ENCODE measurements at places on chromosomes 1 and 21. TPM values are rescaled to one million over a fixed set of nuclear protein-coding genes. Genes with fewer than 3 reads are reported as not detected.

GRCh38 chr1:24289937-24290595 is 29.1 kb upstream of the GRHL3 start:
- peak; percentile 49 for DNase-seq

DNA sequence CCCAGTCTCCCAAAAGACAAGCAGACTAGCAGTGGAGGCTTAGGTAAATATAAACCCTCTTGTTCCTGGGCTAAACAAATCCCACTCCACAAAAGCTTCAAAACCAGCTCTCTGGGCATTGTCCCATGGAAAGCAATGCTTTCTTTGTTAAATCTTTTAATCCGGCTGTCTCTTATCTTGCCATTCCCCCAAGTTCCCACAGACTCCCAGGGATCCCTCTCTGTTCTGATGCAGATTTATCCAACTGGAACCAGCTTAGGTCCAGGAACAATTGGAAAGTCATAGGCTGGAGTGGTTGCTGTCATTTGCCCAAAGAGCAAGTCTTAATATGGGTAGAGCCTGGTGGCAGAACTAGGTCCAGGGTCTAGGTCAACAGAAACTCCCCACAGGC is 110.1 kb upstream of the ATP1A1 start:
- no peak for DNase-seq

DNA sequence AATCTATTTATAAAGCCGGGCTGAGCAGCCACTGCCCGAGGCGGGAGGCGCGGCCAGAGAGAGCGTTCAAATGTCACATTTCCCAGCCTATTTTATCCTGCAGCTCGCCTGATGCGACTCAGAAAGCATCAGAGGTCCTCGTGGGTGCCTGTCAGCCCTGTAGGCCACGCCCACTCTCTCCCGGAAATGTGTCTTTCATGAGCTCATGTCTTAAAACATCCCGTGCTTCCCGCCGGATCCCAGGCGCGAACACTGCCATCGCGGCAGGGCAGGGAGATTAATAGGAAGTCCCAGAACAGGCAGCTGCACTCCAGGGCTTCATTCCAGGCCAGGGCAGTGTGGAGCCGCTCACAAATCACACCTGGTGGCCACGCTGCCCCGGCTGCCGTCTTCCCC is 117.5 kb downstream of the PRDM16 start:
- DNase-seq = peak; percentile 89

DNA sequence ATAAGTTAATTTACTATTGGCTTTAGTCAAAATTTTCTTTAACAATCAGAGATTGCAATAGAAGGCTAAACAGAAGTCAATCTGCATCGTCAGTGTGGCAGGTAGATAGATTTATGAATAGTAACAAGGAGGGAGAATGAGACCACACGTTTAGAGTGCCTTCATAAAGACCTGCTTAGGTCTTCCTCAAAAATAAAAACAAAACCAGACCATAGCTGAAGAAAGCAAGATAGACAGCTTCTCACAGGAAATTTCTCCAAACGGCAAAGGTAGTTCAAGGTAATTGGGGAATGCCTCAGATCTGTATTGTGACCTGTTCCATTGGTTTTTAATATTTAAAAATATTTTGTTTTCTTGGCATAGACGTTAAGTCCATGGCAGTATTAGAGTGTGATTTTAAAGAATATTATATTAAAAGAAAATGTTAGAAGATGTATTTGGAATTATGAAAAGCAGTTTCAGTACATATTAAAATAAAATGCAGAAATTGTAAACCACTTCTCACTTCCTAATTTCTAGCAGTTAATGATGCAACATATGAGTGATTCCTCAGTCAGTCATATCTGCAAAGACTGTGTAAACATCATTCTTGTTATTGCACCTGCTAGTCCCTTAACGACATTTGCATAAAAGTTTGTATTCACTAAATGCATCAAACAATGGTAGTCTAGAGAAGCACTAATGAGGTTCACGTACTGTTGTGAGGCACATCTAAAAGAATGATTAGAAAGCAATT is 278.0 kb downstream of the HLX start:
- no peak for DNase-seq

DNA sequence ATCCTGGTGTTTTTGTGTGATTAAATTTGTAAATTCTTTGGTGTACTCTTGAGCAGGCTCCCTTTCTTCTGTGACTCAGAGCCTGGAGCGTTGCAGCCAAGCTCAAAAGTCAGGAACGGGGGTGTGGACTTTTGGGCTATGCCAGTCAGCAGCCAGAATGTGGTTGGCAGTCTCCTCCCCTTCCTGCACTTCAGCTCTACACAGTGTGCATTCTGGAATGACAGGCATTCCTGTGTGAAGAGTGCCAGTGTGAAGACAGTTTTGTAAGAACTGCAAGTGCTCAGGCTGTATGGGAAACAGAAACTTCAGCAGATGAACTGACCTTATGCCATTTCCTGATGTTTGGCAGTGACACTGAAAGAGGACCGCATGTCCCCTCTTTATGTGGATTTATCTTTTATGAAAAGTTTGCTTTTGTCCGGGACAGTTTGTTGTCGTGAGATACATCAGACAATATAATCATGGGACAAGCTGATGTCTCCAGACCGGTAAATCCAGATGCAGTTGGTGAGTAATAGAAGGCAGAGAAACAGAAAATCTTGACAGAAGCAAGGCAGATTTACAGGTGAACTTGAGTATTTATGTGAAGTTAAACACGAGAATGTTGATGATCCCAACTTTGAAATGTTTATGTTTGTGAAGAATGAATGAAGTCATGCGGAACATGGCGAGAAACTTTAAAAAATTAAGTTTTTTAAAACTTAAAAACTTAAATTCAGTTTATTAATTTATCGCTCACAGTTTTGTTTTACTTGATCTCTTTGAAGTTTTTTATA is 67.7 kb upstream of the RCC1 start:
- DNase-seq = peak; percentile 56

GRCh38 chr1:40710581-40711315 is 19.2 kb downstream of the NFYC start:
- DNase-seq = no peak

DNA sequence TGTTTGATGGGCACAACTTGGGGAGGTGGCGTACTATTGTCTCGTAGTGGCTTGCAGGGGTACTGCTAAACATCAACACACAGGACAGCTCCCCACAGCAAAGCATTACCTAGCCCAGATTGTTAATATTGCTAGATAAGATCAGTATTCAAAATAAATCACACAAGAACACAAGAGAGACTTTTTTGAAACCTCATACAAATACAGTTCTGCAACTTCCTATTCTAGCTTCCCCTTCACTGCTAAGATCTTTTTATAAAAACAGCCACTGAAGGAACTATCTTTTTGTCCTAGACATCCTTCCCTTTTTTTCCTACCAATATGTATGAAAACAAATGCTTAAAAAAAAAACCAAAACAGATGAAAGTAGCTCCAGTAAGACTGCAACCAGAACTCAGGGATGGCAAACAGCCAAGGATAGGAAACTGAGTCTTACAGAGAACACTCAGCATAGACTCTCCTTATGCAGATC is 137.8 kb upstream of the KRTAP19-8 start:
- DNase-seq = no peak

DNA sequence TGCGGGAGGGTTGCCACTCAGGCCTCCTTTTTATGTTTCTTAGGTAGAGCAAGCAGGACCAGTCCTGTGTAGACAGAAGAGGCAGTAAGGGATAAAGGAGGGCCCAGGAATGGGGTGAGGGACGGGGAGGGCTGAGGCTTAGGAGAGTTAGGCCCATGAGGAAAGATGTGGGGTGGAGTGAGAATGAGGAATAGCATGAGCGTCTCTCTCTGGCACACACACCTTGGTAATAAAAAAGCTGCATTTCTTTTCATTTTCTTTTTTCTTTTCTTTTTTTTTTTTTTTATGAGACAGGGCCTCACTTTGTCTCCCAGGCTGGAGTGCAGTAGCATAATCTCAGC is 7.6 kb upstream of the HSPG2 start:
- DNase-seq = no peak

DNA sequence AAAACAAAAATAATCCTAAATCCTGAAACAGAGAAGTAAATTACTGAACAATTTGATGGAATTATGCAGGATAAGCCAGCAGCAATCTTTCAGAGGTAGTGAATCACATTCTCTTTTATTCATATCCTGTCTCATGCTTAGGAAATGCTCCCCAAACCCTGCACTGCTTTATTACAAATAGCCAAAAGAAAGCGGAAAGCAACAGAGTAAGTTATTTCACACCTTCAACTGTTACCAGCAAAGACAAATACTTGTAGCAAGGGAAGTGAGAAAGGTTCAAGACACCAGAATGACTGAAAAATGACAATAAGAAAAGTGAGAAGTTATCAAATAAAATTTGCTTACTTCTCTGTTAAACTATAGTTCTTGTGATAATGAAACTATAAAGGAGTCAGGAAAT is 6.2 kb downstream of the ZRANB2 start:
- DNase-seq = no peak

GRCh38 chr1:246583448-246584185 is 17.4 kb downstream of the CNST start:
- DNase-seq = no peak

DNA sequence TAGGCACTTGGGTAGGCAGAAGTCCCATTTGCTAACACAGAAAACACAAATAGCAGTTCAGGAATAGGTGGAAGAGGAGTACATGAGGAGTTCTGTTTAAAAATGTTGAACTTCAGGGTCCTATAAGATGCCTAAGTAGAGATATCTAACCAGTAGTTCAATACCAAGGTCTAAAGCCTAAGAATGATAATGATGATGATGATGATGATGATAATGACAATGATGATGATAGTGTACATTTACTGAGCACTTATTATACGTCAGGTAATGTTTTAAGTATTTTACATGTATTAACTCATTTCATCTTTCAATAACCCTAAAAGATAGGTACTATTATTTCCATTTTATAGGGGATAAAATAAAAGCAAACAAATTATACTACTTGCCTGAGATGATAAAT is 50.1 kb downstream of the GDAP2 start:
- DNase-seq = no peak

DNA sequence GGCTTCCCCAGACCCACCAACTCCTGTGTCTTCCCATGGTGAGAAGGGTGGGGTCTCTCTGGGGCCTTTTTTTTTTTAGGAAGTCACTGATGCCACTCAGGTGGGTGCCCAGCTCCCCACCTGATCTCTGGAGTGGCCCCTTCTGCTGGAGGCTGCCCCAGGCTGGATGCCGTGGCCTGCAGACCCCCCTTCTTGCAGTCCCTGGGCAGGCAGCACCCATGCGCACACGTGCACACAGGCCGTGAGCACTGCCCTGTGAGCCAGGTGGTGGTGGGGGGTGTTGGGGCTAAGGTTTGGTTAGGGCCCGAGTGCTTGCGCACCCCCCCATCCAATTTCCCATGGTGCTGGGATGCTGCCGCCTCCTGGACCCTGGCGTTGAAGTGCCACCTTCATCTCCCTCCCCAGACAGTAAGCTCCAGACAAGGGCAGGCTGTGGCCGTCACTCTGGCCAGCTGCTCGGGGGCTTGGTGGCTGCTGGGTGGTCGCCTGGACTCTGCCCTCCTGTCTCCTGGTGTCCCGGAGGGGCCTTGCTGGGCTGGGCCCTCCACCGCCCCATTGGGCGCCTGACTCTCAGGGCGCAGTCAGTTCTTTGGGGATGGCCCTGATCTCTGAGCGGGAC is 50.6 kb downstream of the SKI start:
- DNase-seq = no peak

GRCh38 chr1:103106426-103107341 is 1.6 kb downstream of the COL11A1 start:
- DNase-seq = peak; percentile 10

GRCh38 chr21:38900499-38900898 is 94.8 kb downstream of the ETS2 start:
- no peak for DNase-seq

DNA sequence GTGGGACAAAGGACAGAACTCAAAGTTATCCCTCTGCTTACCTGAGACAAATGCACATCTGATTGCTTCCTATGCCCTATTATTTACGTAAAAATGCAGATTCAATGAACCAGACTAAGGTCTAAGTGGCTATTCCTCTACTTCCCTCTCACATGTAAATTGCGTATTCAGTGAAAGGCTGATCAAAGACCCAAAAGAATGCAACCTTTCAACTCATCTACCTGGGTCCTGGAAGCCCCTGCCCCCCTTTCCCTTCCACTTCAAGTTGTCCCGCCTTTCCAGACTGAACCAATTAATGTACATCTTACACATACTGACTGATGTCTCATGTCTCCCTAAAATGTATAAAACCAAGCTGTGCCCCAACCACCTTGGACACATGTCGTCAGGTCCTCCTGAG is 14.6 kb downstream of the SSX2IP start:
- no peak for DNase-seq

DNA sequence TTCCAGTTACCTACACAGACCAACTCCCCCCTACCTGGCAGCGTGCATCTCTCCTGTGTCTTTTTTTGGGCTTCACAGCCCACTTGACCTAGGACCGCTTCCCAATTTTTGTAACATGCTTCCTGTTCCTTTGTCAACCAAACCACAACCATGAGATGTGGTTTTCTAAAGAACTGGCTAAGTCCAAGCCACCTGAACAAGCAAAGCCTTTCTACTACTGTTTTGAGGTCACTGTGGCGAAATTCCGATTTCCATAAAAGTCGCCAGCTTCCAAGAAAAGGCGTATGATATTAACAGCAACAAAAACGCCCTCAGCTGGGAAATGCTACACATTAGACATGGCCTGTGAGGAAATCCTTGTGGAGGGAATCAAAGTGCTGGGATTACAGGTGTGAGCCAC is 12.7 kb upstream of the AK2 start:
- no peak for DNase-seq

DNA sequence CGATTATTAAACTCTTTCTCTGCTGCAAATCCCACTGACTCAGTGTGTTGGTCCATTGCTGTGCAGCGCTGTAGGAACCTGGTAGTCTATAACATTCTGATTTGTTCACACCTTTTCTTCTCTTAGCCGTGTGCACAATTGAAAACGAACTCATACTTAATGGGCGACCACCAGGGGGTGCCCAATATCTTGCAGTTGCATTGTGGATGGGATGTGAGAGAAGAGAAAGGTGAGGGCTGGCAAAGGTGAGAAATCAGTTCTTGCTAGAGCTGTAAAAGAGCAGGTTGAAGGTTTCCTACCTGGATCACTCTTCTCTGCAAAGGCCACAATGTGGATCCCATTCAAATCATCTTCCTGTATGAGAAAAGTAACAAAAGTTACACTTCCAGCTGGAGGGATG is 51.0 kb downstream of the CASQ2 start:
- peak; percentile 39 for DNase-seq

DNA sequence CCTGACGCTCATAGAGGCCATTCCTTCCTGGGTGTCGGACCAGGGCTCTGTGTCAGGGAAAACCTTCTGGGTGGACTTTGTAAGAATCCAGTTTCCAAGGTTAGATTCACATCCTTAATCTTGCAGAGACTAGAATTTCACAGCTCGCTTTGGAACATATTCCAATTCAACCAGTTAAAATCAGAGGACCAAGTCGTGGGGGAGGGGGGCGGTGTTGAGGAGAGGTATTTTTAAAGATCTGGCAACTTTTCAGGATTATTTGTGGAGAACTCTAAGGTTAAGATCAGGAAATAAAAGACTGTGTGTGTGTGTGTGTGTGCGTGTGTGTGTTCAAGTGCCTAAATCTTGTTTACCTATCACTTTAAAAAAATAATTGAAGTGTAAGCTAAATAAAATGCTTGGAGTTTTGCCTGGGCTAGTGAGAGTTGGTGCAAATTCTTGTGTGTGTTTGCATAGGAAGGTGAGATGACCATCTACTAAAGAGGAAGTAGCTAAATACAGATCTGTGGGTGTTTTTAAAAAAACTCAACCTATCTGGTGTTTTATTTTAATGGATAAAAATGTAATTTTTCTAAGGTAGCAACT is 21.8 kb downstream of the TENT5C start:
- no peak for DNase-seq

TRIM62 gene
- total RNA-seq = 7.0 TPM

S100A7A gene
- not detected for total RNA-seq

TMEM52 gene
- 1.9 TPM for total RNA-seq

EVA1B gene
- total RNA-seq = 72.0 TPM

KCNA3 gene
- total RNA-seq = 2.1 TPM

DNALI1 gene
- 37.6 TPM for total RNA-seq

HOOK1 gene
- total RNA-seq = 1.3 TPM

Measured in ovary (tissue), 10 donors.